Hair follicular keratinocyte (primary cell): ENCODE measurements at places on chromosomes 2 and 18. TPM values are rescaled to one million over a fixed set of nuclear protein-coding genes. Genes with fewer than 3 reads are reported as not detected.

TEX51 gene
- total RNA-seq: not detected in 2 replicates

ZNF2 gene
- total RNA-seq: 3.2 and 3.6 TPM in 2 replicates

TCF7L1 gene
- 1.4 and 2.0 TPM in 2 replicates for total RNA-seq

IL36B gene
- not detected in 2 replicates for total RNA-seq

AFF3 gene
- not detected in 2 replicates for total RNA-seq

CFC1 gene
- not detected in 2 replicates for total RNA-seq

GAD1 gene
- 2.1 TPM in 2 replicates for total RNA-seq

PIGN gene
- total RNA-seq: 17.3 and 23.3 TPM in 2 replicates

HOXD11 gene
- not detected in 2 replicates for total RNA-seq

DCC gene
- not detected in 2 replicates for total RNA-seq

RAB27B gene
- total RNA-seq: 4.3 and 5.5 TPM in 2 replicates

IL36RN gene
- total RNA-seq: 0.15 and 1.0 TPM in 2 replicates

GPBAR1 gene
- total RNA-seq: not detected in 2 replicates
